ENCODE measurements at places on chromosomes 6 and 20.
A peak's percentile ranks its signal among the peaks of the same experiment; 100 is the strongest.

GRCh38 chr6:106360410-106360988, at the start of gene CRYBG1:
TSS of gene CRYBG1 (plus strand) at chr6:106360717. CDS start at chr6:106360909, 192 bp downstream.
- DNase-seq: peak; percentile 82

GRCh38 chr20:22582964-22583772, 1.2 kb downstream of the FOXA2 start:
- DNase-seq: no peak

- DNase-seq: peak; percentile 12
These were observed 1.6 kb downstream of the UTRN start for GRCh38 chr6:144286503-144287393.

- no peak for DNase-seq
These were observed 222.6 kb downstream of the ZMYND8 start for GRCh38 chr20:47133809-47134456.

GRCh38 chr20:42082611-42083010, 464.4 kb upstream of the CHD6 start:
- DNase-seq: no peak

GRCh38 chr6:2828629-2829028, 13.0 kb downstream of the SERPINB1 start:
- DNase-seq: no peak

- no peak for DNase-seq
These were observed 2.2 kb downstream of the TAF4 start for GRCh38 chr20:62063315-62063980.

GRCh38 chr6:38570750-38571149, 69.0 kb downstream of the BTBD9 start:
- DNase-seq: no peak

GRCh38 chr6:16671302-16672289, 89.7 kb downstream of the ATXN1 start:
- no peak for DNase-seq

- no peak for DNase-seq
These were observed 7.8 kb upstream of the PACSIN1 start for GRCh38 chr6:34457742-34458735.

- peak; percentile 17 for DNase-seq
These were observed 69.3 kb downstream of the CLIC5 start for GRCh38 chr6:45946352-45946751.

- no peak for DNase-seq
These were observed 5.3 kb upstream of the ZNF184 start for GRCh38 chr6:27478141-27478705.

GRCh38 chr6:47075741-47076421, 33.7 kb upstream of the ADGRF1 start:
- no peak for DNase-seq

DNA sequence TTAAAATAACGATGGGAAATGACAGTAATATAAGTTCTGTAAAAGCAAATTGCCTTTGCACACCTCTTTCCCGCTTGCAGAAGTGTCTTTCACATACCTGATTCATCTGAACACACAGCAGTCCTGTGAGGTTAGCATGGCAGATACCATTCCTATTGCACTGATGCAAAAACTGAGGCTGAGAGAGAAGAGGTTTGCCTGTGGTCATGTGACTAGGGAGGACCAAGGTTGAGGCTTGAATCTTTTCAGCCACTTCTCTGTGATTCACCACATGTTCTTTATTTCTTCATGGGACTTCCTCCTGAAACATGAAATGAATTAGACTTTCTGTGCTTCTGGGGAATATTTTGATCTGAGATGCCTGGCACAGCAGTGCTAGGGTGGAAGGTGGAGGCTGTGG, 92.9 kb downstream of the VEGFA start:
- DNase-seq: no peak

GRCh38 chr20:16479666-16480065, 93.6 kb downstream of the KIF16B start:
- DNase-seq: no peak

DNA sequence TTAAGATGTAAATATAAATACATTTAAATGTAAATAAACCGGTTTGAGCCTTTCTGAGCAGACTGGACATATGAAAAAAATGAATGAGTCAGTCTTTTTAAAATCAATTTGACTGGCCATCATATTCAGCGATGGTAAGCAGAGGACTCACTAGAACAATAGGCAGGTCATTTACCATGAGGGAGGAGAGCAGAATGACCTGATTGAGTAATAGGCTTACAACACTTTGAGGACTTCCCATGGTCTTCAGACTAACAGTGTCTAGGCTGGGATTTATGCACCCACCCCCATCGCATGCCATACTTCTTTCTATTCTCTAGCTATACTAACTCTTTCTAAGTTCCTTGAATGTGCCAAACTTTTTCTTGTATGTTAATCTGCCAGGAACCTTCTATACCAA, 241.9 kb upstream of the RAB32 start:
- no peak for DNase-seq

DNA sequence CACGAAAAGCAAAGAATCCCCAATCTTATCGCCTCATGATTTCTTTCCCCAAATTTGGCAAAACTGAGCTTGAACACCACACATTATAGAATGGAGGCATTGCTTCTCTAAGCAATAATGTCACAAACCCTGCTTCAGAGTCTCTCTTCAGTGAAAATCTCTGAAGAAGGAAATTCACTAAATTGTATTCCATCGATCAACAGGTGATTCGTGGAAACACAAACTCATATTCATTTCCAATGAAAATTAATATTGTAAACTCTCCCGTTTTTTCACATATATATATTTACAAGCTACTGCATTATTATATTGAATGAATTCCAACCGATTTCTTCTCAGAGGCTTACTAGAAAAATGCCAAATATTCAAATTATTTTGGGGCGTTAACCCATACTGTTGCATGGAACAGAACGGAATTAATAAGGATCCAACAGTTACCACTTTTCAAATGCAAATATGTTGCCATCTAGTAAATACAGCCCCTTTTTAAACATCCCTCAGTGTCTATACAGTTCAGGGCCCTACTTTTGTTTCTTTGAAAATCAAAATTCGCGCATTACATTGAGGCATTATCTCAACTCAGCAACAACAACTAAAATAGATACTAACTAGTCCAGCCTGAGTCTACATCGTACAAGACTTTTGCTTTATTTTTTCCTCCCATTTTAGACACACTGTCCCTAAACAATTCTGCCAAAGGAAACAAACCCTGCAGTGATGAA, 1.3 kb downstream of the KIF13A start:
- DNase-seq: no peak

GRCh38 chr6:167781868-167782267, 44.8 kb upstream of the AFDN start:
- no peak for DNase-seq

DNA sequence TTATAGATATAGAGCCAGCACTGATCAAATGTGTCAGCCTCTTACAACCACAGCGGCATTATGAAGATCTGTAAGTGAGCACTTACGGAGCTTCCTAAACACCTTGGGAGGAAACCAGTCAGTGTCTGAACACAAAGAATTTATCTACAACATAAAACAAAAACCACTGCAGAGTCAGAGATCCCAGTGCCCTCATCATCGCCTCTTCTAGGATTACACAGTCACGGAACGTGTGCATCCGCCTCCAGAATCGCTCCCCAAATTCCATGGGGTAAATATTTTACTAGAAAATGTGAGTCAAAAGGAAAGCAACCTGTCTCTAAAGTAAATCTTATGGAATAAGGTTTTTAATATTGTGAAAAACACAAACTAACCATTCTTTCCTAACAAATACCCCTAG, 243.6 kb downstream of the PACRG start:
- DNase-seq: no peak

- no peak for DNase-seq
These were observed 57.1 kb downstream of the CDH22 start for GRCh38 chr20:46251211-46251673.

DNA sequence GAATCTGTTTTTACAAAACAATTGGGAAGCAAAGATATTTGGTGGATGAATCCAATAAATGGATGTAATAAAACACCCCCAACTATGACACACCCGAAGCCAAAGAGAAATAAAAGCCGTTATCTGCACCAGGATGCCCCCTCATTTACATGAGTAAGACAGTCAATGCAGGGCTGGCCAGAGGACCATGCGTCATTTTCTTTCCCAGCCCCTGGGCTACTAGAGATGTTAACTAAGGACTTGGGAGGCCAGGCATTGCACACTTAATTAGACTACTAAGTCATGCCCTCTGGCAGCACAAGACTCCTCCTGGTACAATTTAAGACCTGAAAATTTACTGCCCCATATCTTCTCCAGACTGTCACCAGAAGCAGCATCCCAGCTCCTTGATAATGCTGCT, 3.2 kb downstream of the LEMD2 start:
- no peak for DNase-seq

GRCh38 chr6:156590482-156590881, 186.7 kb upstream of the ARID1B start:
- DNase-seq: no peak

DNA sequence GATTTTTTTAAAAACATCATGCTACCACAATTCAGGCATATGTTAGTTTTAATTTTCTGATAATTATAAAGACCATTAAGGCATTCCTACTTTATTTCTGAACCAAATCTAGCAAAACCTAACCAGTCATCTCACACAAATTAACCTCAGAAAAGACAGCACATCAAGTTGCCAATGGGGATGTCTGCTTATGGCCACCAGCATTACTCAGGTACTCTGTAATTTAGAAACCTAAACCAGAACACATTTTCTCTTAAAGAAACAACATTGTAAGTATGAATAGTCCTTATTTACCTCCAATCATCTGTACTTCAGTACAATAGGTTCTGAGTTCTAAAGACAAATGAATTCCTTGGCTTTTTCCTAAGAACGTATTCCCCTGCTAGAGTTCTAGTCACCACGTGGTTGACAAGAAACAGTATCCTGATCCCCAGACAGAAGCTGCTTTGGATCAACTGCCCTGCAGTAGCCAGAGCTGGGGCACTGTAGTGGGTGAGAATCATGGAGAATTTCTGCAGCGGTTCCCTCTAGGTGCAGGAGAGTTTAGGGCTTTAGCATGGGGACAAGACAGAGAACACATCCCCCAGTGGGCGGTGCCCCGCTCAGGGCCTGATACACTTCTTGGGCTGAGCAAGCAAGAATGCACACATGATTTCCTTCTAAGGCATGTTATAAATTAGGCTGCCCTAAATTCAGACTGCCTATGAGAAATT, 15.4 kb downstream of the GCLC start:
- DNase-seq: no peak

DNA sequence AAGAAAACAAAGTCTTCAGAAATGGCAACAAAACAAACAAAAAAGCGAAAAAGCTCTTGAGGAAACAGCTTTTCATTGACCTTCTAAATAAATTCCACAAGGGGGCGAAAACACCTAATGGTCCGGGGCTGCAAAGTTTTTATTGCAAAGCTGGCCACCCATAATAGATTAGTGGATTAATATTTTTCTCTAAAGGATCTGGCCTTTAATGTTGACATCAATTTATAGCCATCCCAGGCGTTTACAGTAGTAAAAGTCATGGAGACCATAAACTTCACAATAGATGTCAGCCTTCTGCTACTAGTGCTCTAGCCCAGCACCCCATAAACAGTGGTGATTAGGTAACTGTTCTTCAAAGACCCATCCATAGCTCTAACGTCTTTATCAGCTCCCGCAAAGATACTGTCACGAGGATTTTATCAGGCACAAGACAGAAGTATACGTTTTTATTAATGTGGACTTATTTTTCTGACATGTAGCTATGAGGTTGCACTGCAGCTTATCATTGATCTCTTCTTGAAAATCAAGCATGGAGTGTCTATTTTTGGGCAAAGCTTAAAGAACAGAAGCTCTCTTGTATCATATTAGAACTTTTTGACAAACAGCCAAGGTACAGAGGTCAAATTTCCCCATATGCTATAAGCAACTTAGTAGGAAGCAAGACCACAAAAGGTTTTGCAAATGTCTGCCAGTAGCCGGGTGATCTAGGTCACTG, 4.7 kb downstream of the CITED2 start:
- DNase-seq: no peak

GRCh38 chr20:60236613-60237012, 278.4 kb downstream of the CDH26 start:
- no peak for DNase-seq

- DNase-seq: no peak
These were observed 160.0 kb downstream of the COL21A1 start for GRCh38 chr6:56087421-56087820.

- DNase-seq: no peak
These were observed 69.4 kb downstream of the FYN start for GRCh38 chr6:111803804-111804203.

DNA sequence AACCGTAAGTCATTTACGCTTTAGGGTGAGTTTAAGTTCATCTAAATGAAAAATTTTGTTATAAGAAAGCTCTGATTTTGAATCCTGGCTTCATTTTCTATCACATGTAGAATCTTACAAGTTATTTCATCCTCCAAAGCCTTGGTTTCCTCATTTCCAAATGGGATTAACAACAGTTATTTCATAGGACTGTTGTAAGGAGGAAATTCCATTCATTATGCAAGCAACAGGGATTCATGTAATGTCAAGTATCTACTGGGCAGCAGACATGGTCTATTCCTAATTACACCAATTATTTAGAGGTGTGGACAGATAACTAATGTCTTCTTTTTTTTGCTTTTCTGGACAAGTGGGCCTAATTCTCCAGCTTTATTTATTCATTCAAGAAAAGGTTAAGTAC, 154.0 kb downstream of the PDSS2 start:
- no peak for DNase-seq

- no peak for DNase-seq
These were observed 26.9 kb downstream of the DDX43 start for GRCh38 chr6:73421534-73421933.

DNA sequence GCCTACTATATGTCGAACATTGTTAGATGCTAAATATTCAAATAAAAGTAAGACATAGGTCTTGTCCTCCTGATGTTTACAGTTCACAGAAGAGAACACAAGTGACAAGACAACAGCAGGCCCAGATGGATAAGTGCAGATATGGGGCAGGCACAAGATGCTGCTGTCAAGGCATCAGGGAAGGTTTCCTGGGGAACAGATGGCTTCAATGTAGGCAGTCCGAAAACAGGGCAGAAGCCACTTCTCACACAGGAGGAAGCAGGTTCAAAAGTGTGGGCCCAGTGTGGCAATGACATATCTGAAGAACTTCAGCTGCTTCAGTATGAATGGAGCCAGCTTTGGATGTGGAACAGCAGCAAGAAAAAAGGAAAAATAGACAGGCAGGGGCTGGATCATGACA, 32.5 kb downstream of the HLA-DPB1 start:
- DNase-seq: no peak

- no peak for DNase-seq
These were observed 110.5 kb downstream of the FAM120B start for GRCh38 chr6:170416959-170417606.

GRCh38 chr6:155340464-155341129, 26.3 kb upstream of the TFB1M start:
- DNase-seq: no peak

GRCh38 chr6:79984261-79984660, 20.2 kb upstream of the TTK start:
- DNase-seq: no peak

DNA sequence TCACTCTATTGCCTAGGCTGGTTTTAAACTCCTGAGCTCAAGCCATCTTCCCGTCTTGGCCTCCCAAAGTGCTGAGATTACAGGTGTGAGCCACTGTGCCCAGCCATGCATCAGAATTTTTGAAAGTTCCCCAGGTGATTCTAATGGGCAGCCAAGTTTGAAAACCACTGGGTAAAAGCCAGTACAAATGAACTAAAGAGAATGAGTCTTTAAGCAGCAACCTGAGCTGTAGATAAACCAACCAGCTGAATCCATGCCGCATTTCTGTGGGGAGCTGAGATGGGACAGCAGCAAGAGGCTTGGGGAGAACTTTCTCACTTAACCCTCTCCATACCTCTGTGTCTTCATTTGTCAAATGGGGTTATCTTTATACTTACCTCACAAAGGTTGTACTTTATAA, 67.5 kb downstream of the VEGFA start:
- no peak for DNase-seq
